ENCODE measurements at places on chromosomes 7 and 10.

- DNase-seq, result peak; percentile 74
Measured at GRCh38 chr7:22854158-22855048, 31.8 kb upstream of the TOMM7 start.

DNA sequence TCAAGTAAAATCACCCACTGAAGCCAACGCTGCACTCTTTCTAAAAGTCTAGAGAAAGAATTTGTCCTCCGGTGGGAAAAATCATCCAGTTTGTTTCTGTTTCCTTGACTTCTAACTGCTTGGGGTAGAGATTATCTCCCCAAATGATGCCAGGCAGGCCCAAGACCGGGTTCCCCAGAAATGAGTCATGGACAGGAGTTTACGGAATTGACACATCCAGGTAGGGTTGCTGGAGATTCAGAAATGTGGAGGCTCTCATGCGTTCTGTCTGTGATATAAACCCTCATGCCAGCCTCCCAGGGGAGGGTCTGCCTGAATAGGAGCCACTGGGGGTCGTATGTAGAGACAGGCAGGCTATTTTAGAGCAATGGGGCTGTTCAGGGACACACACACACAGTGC, 230.9 kb downstream of the TCERG1L start:
- no peak for DNase-seq

- DNase-seq, result no peak
Measured at GRCh38 chr10:10499839-10500238, 517.8 kb upstream of the CELF2 start.

GRCh38 chr7:130096243-130096827, 26.0 kb downstream of the KLHDC10 start:
- DNase-seq, result no peak

DNA sequence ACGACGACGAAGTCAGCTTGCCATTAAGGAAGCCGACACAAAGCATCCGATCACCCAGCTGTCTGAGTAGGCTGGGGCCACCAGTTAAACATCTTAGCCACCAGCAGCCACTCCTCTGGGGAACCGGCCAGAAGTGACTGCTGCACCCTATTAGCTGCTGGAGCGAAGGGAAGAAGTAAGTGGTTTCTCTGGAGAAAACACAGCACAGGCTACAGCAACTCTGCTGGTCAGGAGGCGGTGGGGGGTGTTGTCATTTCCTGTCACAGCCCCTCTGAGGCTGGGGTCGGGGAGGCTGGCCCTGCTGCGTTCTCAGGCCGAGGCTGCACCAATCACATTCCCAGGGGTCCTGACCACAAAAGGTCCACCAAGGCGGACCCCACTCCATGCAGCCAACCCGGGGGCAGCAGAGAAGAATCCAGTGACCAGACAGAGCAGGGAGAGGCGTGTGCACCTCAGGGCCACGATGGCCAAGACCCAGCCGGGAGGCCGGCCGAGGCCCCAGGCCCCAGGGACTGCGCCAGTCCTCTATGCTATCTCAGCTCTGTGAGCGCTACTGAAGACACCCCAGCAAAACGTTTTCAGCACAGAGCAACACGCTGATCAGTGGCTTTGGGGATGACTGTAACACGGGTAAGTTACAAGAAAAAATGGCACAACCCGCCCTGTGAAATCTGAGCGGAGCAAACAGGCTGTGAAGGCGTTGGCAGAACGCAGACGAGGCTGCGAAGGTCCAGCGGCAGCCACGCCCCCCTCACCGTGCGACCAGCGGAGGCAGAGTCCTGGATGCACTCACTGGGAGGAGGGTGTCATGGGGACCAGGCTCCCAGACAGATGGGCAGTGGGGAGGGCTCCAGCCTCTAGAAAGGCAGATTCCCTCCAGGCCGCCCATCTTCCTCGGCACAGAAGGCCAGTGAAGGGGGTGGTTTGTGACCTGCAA, 24.8 kb downstream of the STK32C start:
- no peak for DNase-seq

- no peak for DNase-seq
Measured at GRCh38 chr10:1942478-1942877, 205.2 kb upstream of the ADARB2 start.
